ENCODE measurements at places on chromosomes 4 and X.

GRCh38 chr4:82748810-82749470, 49.7 kb downstream of the SCD5 start:
- peak; percentile 18 for DNase-seq

DNA sequence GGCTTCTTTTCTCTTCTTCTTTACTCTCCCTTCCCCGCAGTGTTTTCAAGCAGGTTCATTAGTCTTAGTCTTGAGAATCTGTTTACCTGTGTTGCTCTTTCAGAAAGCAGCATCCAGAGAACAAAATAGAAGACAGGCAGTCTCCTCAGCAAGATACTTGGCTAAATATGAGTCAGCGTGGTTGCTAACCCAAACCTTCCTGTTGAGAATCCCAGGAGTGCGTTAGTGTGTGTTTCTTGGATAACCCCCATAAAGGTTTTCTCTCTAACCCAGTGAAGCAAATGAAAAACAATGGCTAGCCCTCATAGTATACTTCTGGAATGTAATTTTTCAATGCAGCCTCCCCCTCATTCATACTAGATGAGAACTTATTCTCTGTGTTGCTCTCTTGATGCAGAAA, 41.1 kb downstream of the BMPR1B start:
- DNase-seq = no peak

- no peak for DNase-seq
Measured at GRCh38 chrX:95290455-95290854, 1394.2 kb upstream of the DIAPH2 start.

DNA sequence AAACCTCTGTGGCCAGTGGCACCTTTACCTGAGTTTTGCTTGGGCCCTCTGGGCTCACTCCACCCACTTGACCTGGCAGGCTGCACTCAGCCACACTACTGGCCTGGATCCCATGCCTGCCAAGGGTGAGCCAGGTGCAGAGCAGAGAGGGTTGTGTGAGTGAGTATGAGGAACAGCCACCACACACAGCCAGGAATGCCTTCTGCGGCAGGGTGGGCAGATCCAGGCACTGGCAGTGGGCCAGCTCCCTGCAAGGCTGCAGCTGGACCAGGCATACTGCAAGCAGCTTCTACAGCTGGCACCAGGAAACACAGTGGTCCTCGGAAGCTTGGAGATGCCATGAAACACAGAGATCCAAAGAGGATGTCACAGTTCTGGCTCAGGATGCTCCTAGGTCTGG, 570.1 kb upstream of the ACTRT1 start:
- no peak for DNase-seq

- DNase-seq = no peak
Measured at GRCh38 chrX:18920079-18920478, 63.8 kb downstream of the PHKA2 start.

DNA sequence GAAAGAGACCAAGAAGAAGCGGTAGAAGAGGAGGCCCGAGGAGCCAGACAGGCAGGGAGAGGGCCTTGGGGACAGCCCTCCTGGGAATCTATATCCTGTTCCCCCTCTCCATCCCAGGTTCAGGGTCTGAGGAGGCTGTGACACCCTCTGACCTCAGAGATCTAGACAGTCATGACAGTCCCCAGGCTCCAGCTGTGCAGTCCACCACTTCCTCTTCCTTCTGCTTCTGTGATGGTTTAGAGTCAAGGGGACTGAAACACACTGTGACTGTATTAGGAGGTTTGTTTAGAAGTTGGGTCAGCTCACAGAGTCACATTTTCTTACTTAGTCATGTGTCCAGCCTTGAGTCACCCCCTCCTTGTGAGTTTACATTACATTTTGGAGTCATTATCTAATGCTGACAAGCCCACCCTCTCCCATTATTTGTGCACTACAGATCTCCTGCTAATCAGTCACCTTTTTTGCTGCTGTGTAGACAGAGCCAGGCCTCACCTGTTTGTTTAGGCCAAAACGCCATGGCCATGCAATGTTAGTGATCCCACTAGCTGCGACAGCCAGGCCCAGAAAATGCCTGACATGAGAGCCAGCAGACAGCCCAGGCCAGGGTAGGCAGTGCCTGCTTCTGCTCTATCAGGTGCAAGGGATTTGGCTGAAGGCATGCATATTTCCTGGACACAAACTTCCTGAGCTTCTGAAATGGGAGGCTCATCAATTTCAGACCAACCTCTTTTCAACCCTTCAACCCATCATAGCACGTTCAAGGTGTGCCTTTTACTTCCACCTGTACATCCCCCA, 26.0 kb downstream of the MANBA start:
- DNase-seq = no peak

GRCh38 chrX:40418146-40418812, 162.5 kb upstream of the ATP6AP2 start:
- DNase-seq = no peak

DNA sequence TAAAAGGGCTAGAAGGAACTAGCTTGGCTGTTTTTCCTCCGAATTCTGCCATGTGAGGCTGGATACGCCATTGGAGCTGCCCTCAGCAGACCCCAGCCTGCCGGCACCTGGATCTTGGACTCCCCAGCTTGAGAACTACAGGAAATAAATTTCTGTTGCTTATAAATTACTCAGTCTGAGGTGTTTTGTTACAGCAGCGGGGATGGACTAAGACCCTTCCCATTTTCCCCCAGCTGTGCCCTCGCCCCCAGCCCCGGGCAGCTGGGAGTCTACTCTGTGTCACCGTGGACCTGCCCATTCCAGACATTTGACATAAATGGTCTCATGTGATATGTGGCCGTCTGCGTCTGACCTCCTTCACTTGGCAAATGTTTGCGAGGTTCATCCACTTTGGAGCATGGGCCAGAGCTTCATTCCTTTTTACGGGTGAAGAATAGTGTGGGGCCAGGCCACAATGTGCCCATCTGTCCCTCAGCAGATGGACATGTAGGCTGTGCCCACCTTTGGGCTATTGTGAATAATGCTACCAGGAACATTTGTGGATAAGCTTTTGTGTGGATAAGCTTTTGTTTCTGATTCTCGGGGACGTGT, 30.7 kb upstream of the SPON2 start:
- no peak for DNase-seq

GRCh38 chr4:123676071-123676889, 279.7 kb downstream of the SPRY1 start:
- no peak for DNase-seq

DNA sequence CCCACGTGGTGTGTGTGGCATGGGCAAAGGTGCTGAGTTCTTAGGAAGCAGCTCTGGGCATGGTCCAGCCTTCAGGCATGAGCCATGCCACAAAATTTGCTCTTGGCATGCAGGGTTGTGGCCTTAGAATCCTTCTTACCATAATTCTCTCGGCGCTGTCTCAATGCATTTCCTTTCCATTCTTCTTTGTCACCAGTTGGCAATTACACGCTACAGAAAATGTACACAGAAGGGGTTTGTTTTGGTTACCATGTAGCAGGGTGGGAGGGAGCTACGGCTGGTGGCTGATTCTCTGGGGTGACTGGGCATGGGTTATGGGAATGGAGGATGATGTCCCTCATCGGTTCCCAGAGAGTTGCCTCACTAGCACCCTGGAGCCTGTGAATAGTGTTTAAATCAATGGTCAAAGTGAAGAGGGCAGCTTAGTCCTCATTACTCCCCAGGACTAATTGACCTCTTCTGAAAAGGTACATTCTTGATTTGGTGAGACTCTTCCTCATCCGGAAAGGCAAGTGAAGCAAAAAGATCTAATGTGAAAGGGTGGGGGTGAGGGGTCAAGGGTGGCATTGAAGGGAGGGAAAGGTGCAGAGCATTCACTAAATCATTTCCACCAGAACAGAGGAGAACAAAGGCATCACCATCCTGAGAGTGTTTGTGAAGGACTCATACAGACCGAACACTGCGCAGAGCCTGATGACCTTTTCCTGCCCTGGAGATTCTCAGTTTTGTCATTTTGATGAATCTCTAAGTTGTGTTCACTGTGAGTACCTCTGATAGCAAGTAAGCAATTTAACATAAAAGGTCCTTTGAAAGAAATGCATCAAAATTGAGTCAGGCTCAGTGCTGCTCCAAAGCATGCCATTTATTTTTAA, 199.8 kb upstream of the SFRP2 start:
- no peak for DNase-seq

GRCh38 chr4:87257523-87257922, 37.1 kb upstream of the KLHL8 start:
- no peak for DNase-seq

DNA sequence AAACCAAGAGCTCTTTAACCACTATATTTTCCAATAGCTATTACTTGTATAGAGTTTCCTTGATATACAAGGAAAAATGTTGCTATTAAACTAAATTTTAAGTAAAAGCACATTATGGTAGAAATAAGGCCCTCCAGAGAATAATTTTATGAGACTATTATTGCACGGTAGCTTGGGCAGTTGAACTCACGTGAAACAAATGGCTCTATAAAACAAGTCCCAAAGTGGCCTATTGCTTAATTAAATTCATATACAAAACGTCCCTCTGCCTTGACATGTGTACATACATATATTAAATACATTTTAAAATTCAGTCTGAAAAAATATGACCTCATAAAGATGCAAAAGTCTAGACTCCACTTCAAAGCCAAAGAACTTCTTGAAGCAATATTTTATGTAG, 582.2 kb downstream of the CENPC start:
- DNase-seq = no peak

DNA sequence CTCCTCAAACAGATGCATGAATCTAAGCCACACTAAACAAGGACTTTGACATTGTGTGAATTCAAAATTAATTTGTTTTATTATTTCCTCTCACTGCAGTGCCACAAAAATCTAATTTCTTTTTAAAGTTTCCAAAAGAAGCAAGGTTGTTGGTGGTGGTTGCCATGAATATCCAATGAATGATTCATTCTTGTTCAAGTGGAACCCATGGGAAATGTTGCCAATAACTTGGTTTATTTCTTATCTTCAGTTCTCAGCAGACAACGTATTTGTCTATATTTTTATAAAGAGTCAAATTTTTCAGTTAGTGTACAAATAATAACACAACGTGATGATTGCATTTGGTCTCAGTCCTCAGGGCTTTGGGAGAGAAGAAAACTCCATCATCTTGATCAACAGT, 309.4 kb upstream of the NOCT start:
- DNase-seq = no peak

- DNase-seq = no peak
Measured at GRCh38 chrX:155637714-155638113, 25.0 kb upstream of the TMLHE start.

DNA sequence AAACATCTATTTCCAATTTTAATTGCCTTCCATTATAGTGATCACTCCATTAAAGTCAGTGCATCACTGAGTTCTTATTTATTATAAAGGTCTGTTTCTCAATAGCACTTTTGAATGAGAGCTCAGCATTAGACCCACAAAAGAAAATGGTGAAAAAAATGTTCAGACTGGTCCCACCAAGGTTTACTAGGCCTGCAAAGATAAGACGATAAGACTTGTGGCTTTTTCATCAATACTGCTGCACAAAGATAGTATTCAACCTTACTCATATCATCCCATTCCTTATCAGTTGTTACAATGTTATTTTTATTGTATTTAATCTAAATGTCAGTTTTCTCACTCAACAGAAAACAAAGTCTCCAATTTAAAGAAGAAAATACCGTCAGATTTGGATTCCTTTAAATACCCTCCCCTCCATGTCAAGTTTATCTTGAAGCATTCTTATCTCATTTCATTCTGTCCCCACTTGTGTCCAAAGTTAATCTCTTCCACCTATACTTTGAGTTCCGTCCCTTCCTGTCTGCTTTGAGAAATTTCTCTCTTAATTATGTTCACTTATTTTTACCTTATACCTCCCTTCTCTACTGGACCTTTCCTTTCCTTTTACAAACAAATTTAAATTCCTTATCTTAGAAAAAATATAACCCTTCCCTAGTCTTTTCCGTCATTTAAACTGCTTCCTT, 140.0 kb downstream of the GASK1B start:
- DNase-seq = no peak

GRCh38 chr4:182593402-182593801, 323.8 kb downstream of the DCTD start:
- DNase-seq = no peak

DNA sequence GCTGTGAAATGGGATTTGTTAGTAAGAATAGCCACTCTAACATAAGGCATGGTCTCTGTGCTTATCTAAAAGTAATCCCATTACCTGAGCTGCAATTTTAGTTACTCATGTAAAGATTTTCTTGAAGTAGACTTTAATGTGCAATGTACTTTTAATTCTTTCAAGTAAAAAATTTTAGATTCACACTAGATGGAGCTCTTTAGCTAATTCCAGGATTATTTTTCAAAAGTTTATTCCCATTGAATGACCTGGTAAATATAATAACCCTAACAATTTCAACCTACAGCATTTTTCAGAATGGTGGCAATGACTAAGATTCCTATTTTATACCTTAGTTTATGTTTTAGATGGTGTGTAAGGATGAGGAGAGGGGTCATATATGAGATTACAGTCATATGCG, 18.1 kb downstream of the USP38 start:
- no peak for DNase-seq

- no peak for DNase-seq
Measured at GRCh38 chrX:151398346-151398745, 1.3 kb downstream of the VMA21 start.

GRCh38 chr4:136927172-136927571, 605.1 kb downstream of the PCDH18 start:
- DNase-seq = no peak

GRCh38 chrX:71224098-71224708, 1.2 kb downstream of the GJB1 start:
- DNase-seq = no peak

DNA sequence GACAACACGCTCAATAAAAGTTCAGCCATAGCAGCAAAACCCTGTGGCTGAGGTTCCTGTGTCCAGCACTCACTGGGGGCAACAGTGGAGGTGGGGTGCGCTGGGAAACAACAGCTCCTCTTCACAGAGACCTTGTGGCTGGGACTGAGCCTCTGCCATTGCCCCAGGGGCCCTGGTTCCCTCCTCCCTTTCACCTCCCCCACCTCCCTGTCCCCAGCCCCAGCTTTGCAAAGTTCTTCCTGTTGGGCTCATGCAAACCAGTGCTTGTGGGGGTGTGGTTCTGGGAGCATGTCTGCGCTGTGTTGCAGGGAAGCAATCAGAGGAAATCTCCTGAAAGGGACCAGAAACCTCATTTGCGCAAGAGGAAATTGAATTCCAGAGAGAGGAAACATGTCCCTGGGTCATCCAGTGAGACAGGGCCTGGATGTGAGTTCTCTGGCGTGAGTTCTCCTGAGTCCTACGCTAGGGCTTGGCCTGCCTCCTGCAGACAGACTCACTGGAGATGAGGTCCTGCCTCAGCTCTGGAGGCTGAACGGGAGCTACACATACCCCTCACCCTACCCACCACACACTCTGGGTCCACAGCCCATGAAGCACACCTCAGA, 7.4 kb downstream of the FATE1 start:
- DNase-seq = no peak

All from K562 (cell line).